ENCODE measurements at places on chromosomes 5 and 9.
A peak's percentile ranks its signal among the peaks of the same experiment; 100 is the strongest.

- no peak for DNase-seq
Measured at GRCh38 chr9:90517103-90517502, 125.5 kb downstream of the DIRAS2 start.

DNA sequence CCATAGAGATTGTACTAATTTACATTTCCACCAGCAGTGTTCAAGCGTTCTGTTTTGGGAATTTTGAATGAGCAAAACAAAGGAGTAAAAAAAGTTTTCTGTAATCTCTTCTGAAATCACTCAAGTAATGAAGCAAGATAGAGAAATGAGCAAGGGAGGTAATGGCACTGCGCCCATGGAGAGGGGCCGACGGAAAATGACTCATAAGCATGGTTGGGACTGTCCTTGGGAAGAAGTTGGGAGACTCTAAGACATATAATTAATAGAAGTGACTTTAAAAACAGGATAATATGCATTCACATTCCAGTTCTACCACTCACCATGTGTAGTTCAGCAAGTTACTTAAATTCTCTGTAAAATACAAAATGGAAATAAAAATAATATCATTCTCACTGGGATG is 62.5 kb upstream of the C5orf46 start:
- peak; percentile 6 for DNase-seq

GRCh38 chr5:39427229-39427628 is 2.4 kb upstream of the DAB2 start:
- peak; percentile 81 for DNase-seq

DNA sequence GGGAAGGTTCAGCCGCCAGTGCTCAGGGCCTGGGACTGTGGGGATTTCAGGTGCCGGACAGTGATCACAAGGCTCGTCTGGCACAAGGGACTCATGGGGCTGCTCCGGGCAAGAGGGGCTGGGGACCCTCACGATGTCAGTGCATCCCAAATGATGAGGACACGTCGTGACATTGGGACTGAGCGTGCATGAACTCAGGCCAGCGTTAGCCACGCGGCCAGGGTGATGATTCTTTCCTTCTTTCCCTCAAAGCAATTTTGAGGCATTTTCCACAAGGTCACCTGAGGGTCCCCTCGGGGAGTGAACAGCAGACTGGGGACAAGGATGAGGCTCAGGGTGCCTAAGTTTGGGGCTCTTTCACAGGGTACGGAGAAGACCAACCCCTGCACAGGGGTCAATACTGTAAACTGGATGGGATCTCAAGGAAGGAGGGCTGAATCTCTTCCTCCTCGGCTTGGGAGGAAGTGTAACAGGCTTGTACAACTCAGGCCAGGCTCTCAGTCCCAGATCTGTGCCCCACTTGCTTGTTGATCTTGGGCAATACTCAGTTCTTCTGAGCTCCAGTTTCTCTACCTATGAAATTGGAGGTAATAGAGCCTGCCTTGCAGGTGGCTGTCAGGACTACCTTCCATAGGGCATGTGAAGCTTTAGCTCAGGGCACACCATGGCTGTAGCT is 78.5 kb downstream of the PRRT1B start:
- DNase-seq: no peak

- DNase-seq: peak; percentile 23
Measured at GRCh38 chr5:33588654-33589372, 148.0 kb downstream of the TARS1 start.

DNA sequence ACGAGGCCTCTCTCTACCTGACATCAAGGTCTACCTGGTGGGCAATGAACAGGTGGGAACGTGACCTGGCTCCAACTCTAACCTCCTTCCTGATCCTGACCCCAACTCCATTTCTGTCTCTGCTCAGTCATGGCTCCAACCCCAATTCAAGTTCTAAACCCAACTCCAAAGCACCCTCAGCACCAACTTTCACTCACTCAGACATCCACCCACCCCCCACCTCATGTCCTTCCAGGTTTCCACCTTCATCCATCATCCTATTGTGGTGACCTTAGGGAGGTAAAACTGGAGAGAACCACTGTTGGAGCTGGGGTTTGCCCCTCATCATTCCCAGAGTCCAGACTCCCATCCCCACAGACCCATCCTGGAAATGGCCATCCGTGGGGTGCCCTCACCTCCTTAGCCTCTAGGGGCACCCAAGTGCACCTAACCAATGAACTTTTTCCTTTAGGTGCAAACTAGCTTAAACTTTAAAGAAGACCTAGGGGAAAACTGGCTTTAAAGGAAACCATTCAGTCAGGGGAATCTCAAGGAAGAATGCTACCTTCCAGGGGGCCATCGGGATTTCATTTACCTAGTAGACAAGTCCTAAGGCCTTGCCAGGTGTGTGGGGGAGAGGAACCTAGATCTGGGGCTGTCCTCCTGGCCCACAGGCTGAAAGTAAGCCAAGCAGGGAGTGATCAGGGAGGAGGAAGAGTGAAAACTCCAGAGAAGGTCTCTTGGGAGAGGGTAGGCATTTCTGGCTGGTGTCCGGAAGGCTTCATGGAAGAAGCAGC is 11.3 kb downstream of the RGS14 start:
- DNase-seq: peak; percentile 19
